ENCODE measurements at places on chromosomes 1 and 21.

- DNase-seq: no peak
Observed at GRCh38 chr1:26291433-26291832, 11.5 kb downstream of the SH3BGRL3 start.

GRCh38 chr1:178660461-178660860, 64.6 kb upstream of the RALGPS2 start:
- no peak for DNase-seq

- DNase-seq: no peak
Observed at GRCh38 chr1:213987422-213987926, 299 bp upstream of the PROX1 start.

DNA sequence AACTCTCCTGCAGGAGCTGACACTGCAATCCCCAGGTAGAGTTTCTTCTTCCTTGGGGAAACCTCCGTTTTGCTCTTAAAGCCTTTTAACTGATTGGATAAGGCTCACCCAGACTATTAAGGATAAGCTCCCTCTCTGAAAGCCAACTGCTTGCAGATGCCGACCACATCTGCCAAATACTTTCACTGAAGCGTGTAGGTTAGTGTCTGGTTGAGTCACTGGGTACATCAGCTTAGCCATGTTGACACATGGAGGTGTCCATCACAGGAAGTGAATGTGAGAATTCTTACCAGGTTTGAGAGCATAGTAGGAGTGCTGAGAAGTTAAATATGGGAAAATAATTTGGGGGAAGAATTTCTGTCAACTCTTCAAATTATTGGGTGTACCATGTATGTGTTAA, 202.0 kb downstream of the AJAP1 start:
- no peak for DNase-seq

DNA sequence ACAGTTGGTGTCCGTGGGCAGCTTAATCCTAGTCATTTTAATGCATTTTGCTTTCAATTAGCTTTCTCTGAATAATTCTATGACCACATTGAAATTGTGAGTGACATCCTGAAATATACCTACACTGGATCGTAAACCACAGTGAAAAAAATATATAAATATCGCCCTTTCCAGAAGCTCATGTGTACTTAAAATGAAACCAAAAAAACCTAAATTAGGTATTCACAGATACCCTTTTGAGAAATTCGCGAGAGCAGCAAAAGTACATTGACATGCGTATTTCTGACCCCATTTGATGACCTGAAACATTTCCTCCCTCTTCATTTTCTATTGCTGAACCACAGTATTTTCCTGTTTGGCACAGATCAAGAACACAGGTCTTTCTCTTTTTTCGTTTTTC, 253.8 kb downstream of the LTN1 start:
- no peak for DNase-seq

DNA sequence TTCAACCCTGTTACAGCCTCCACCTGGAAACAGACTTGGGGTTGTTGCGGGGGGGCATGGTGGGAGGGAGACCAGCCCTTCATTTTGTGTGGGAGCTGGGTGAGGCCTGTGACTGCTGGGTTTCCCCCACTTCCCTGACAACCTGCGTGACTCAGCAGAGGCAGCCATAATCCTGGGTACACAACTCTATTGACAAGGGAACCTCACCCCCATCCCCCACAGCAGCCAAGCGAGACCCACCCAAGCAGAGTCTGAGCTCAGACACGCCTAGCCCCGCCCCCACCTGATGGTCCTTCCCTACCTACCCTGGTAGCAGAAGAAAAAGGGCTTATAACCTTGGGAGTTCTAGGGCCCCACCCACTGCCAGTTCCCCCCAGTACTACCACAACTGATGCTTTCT, 8.0 kb upstream of the CCDC190 start:
- DNase-seq: no peak

- DNase-seq: no peak
Observed at GRCh38 chr1:54355931-54356679, 50.1 kb downstream of the SSBP3 start.

GRCh38 chr1:33473900-33474299, 1.5 kb downstream of the ZSCAN20 start:
- no peak for DNase-seq

DNA sequence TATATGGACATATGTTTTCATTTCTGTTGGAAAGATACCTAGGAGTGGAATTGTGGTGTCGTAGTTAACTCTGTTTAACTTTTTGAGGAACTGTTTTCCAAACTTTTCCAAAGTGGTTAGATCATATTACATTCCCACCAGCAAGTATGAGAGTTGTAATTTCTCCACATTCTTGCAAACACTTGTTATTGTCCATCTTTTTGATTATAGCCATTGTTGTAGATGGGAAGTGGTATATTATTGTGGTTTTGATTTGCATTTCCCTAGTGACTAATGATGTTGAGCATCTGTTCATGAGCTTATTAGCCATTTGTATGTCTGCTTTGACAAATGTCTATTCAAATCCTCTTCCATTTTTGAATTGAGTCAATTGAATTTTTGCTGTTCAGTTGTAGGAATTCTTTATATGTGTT, 19.8 kb downstream of the CAMTA1 start:
- no peak for DNase-seq

GRCh38 chr1:151612501-151613281, 841 bp downstream of the SNX27 start:
- no peak for DNase-seq

GRCh38 chr21:42112857-42113256, 41.7 kb downstream of the UMODL1 start:
- DNase-seq: no peak

- DNase-seq: no peak
Observed at GRCh38 chr1:46822248-46822826, 23.5 kb downstream of the CYP4B1 start.

All from esophagus squamous epithelium (tissue), 5 donors.